ENCODE measurements at places on chromosomes 12 and 14. TPM values are rescaled to one million over a fixed set of nuclear protein-coding genes. Genes with fewer than 3 reads are reported as not detected.

- H3K27ac ChIP-seq, result no peak overlapping the region
- no peaks in the 10 kb centered on the region for H3K4me1 ChIP-seq
- no peaks in the 10 kb centered on the region for H3K27me3 ChIP-seq
- H3K4me3 ChIP-seq, result no peak overlapping the region
- DNase-seq, result no peak
Measured at GRCh38 chr12:111099186-111099585, 178.8 kb upstream of the MYL2 start.

GRCh38 chr14:55539975-55540374, 40.0 kb upstream of the KTN1 start:
- DNase-seq, result no peak
- H3K36me3 ChIP-seq, result no peaks in the 10 kb centered on the region
- no peak overlapping the region for H3K27ac ChIP-seq
- no peak overlapping the region for H3K4me3 ChIP-seq

DNA sequence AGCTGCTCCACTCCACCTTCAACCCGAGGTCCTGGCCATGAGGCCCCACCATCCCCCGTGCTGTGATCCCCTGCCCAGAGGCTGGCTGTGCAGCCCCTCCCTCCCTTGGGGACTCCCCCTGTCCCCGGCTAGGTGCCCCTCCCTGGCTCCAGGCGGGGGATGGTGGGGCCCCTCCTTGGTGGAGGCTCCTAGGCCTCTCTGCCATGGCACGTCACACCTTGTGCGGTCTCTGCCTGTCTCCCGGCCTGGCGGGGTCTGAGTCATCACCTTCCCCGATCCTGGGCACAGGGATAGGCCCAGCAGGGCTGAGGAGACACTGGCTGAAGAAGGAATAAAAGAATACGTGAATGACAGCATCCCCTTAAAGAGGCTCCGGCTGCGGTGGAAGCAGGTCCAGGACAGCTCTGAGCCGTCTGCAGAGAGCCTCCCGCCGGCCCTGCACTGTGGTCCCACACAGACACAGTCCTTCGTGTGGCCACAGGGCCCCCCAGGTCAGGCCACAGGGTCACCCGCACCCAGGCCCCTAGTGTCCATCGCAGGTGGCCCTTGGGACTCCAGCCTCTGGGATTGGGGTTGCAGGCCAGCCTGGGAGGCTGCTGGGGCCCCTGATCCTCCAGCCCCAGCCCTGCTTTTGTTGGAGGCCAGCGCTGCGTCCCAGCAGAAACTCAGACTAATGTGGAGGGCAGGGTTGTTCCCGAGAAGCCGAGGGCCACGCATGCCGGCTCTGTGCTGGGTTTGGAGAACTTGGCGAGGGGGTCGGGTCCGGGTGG, 43.6 kb downstream of the KIF26A start:
- DNase-seq, result no peak
- H3K27ac ChIP-seq, result no peak overlapping the region
- H3K4me3 ChIP-seq, result no peak overlapping the region

- H3K27me3 ChIP-seq, result no peaks in the 10 kb centered on the region
- H3K4me3 ChIP-seq, result no peak overlapping the region
- no peaks in the 10 kb centered on the region for H3K4me1 ChIP-seq
- no peaks in the 10 kb centered on the region for H3K36me3 ChIP-seq
Measured at GRCh38 chr12:66017736-66018135, 112.8 kb downstream of the LLPH start.

DNA sequence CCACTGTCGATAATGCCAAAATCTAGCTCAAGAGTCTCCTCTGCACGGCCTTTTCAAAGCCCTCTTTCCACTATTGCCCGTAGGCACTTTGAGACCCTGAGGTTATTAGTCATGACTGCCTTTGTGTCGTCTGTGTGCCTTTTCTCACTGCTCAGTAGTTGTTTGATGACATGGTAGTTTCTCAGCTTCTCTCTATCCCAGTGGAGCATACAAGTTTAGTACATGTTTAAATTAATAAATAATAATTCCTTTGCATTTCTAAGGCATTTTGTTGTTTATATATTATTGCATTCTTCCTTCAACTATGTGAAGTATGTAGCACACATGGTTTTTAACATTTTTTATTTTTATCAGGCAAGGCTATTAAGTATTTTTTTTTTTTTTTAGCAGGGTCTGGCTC, 458.1 kb downstream of the PCNX1 start:
- H3K27ac ChIP-seq, result no peak overlapping the region
- DNase-seq, result no peak
- no peak overlapping the region for H3K4me3 ChIP-seq
- H3K36me3 ChIP-seq, result no peaks in the 10 kb centered on the region

GRCh38 chr12:64064240-64064639, 157.9 kb downstream of the KICS2 start:
- no peak overlapping the region for H3K4me3 ChIP-seq
- H3K27me3 ChIP-seq, result no peaks in the 10 kb centered on the region
- no peaks in the 10 kb centered on the region for H3K4me1 ChIP-seq

DNA sequence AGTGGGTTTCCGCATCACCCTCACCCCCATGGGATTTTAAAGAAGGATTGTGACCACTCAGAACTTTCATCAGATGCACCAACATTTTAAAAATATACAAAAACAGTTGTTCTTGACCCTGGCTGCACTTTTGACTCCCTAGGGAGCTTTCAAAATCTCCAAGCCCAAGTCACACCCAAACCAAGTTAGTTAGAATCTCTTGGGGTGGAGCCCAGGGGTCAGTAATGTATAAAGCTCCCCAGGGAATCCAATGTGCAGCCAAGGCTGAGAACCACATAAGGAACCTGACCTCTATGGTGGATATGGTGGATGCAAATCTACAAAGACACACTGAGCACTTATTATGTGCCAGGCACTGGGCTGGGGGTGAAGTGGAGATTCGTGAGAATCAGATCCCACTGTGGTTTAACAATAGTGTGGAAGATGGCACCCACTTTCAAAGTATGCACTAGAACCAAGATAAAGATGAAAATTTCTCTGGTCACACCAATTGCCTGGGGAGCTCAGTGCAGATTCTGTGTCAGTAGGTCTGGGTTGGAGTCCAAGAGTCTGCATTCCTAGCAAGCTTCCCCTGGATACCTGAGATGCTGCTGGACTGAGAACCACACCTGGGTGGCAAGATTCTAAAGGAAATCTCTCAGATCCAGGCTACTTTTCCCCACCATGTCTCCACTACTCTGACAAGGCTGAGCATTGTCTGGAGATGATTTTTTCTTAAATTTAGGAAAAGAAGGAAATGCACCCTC, 18.9 kb upstream of the CMKLR1 start:
- no peak for DNase-seq
- no peaks in the 10 kb centered on the region for H3K4me1 ChIP-seq
- no peak overlapping the region for H3K27ac ChIP-seq
- H3K27me3 ChIP-seq, result no peaks in the 10 kb centered on the region
- no peak overlapping the region for H3K4me3 ChIP-seq
- H3K36me3 ChIP-seq, result no peaks in the 10 kb centered on the region

GRCh38 chr12:95460105-95460504, 13.8 kb upstream of the METAP2 start:
- DNase-seq, result no peak
- no peaks in the 10 kb centered on the region for H3K27me3 ChIP-seq
- no peak overlapping the region for H3K27ac ChIP-seq
- H3K4me1 ChIP-seq, result no peaks in the 10 kb centered on the region
- no peaks in the 10 kb centered on the region for H3K36me3 ChIP-seq
- no peak overlapping the region for H3K4me3 ChIP-seq

GRCh38 chr14:41137741-41138140, 468.9 kb upstream of the LRFN5 start:
- H3K27me3 ChIP-seq, result no peaks in the 10 kb centered on the region
- H3K36me3 ChIP-seq, result no peaks in the 10 kb centered on the region
- no peak for DNase-seq
- H3K4me3 ChIP-seq, result no peak overlapping the region

GRCh38 chr12:121438905-121439304, 39.0 kb downstream of the RNF34 start:
- no peak overlapping the region for H3K4me3 ChIP-seq
- H3K4me1 ChIP-seq, result no peaks in the 10 kb centered on the region
- DNase-seq, result no peak

- no peak overlapping the region for H3K27ac ChIP-seq
- H3K36me3 ChIP-seq, result no peaks in the 10 kb centered on the region
- DNase-seq, result no peak
- H3K4me1 ChIP-seq, result no peaks in the 10 kb centered on the region
Measured at GRCh38 chr12:32987512-32987911, 90.9 kb upstream of the PKP2 start.

- no peaks in the 10 kb centered on the region for H3K4me1 ChIP-seq
- no peaks in the 10 kb centered on the region for H3K27me3 ChIP-seq
- H3K27ac ChIP-seq, result no peak overlapping the region
- no peak overlapping the region for H3K4me3 ChIP-seq
- H3K36me3 ChIP-seq, result no peaks in the 10 kb centered on the region
Measured at GRCh38 chr12:65045269-65045668, 75.8 kb downstream of the WIF1 start.

- H3K27ac ChIP-seq, result no peak overlapping the region
- no peaks in the 10 kb centered on the region for H3K27me3 ChIP-seq
- no peak for DNase-seq
- no peaks in the 10 kb centered on the region for H3K4me1 ChIP-seq
- no peak overlapping the region for H3K4me3 ChIP-seq
Measured at GRCh38 chr12:77442633-77443032, 377.3 kb upstream of the E2F7 start.

DNA sequence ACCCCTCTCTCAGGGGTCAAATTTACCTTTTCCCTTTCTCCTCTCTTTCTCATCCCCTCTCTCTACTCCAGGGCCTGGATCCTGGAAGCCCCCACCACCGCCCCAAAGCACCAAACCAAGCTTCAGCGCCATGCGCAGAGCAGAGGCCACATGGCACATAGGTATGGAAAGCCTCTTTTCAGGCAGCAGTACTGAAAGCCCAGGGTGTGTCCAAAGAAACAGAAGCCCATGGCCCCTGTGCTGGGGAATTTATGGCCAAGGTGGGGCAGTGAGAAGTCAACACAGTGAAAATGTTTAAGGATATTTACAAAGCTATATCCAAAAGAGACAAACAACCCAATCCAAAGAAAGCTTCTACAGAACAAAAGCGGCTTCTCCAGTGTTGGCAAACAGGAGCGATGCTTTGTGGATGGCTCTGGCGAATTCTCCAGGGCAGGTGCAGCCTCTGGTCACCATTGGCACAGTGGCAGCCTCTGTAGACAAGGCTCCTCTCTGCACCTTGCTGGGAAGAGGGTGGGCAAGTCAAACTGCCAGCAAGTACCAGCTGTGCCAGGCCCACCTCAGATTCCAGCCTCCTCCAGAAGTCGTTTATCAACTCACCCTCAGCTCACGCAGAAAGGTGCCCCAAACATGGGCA, 4.7 kb upstream of the CPNE6 start:
- no peak for DNase-seq
- no peaks in the 10 kb centered on the region for H3K36me3 ChIP-seq
- H3K27me3 ChIP-seq, result no peaks in the 10 kb centered on the region
- no peak overlapping the region for H3K4me3 ChIP-seq
- H3K4me1 ChIP-seq, result peaks cover 5% of the 10 kb centered on the region
- no peak overlapping the region for H3K27ac ChIP-seq

DNA sequence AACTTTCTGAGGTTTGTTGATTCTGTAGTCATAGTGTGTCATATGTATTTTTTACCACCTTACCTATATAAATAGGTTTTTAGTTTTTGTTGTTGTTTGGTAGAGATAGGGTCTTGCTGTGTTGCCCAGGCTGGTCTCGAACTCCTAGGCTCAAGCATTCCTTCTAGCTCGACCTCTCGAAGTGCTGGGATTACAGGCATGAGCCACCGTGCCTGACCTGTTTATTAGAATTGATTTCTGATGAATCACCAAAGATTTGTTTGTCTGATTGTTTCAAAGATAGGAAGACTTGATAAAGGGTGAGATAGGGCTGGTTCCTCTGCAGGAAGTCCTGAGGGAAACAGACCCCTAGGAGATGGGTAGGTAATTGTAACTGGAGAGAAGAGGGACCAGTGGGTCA, 481.6 kb downstream of the PCNX1 start:
- no peaks in the 10 kb centered on the region for H3K36me3 ChIP-seq
- no peak overlapping the region for H3K27ac ChIP-seq
- no peak for DNase-seq
- no peaks in the 10 kb centered on the region for H3K4me1 ChIP-seq
- H3K27me3 ChIP-seq, result no peaks in the 10 kb centered on the region

DNA sequence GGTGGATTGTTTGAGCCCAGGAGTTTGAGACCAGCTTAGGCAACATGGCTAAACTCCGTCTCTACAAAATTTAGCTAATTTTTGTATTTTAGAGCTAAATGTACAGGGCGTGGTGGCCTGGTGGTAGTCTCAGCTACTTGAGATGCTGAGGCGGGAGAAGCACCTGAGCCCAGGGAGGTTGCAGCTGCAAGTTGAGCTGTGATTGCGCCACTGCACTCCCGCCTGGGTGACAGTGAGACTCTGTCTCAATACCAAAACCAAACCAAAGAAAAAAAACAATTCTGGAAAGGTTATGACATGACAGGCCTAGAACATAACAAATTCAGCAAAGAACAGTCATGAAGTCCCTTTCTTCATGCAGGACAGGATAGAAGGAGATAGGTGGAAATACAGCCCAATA, 25.7 kb downstream of the WDR89 start:
- H3K27ac ChIP-seq, result no peak overlapping the region
- H3K4me3 ChIP-seq, result no peak overlapping the region
- no peaks in the 10 kb centered on the region for H3K36me3 ChIP-seq
- no peaks in the 10 kb centered on the region for H3K4me1 ChIP-seq
- DNase-seq, result no peak

GRCh38 chr12:30914986-30915591, 11.5 kb upstream of the TSPAN11 start:
- H3K27me3 ChIP-seq, result no peaks in the 10 kb centered on the region
- no peak for DNase-seq
- H3K27ac ChIP-seq, result no peak overlapping the region

DNA sequence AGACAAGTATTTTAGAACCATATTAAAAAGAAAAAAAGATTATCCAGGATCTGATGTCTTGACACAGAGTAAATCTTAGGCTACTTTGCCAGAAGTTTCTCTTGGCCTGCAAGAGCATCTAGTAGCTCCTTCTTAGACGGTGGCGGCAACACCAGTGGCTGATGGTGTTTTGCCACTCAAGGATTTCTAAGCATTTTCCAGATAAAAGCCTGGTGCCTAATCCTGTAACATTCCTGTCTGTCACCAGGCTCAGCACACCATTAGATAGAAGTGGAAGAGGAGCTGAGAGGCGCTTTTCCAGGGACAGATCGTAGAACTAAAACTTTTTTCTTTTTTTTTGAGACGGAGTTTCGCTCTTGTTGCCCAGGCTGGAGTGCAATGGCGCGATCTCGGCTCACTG, 14.0 kb downstream of the WNT5B start:
- no peak for DNase-seq
- no peaks in the 10 kb centered on the region for H3K27me3 ChIP-seq
- no peak overlapping the region for H3K4me3 ChIP-seq
- peaks cover 14% of the 10 kb centered on the region for H3K4me1 ChIP-seq

Gene TAS2R14
- total RNA-seq, result 1.2 TPM

Gene KRT71
- total RNA-seq, result not detected

Gene METTL25
- total RNA-seq, result 20.6 TPM

Gene DENND5B
- 37.3 TPM for total RNA-seq

Gene TPH2
- total RNA-seq, result not detected

Data from right atrium auricular region (tissue), 2 donors.